ENCODE measurements at places on chromosomes 12 and 14. TPM values are rescaled to one million over a fixed set of nuclear protein-coding genes. Genes with fewer than 3 reads are reported as not detected.
A peak's percentile ranks its signal among the peaks of the same experiment; 100 is the strongest.

- no peak overlapping the region for H3K27ac ChIP-seq
- H3K4me3 ChIP-seq, result no peak overlapping the region
- DNase-seq, result no peak
- no peaks in the 10 kb centered on the region for H3K4me1 ChIP-seq
Observed at GRCh38 chr12:132367071-132367851, 37.9 kb upstream of the GALNT9 start.

APOF gene
- total RNA-seq, result not detected

DNA sequence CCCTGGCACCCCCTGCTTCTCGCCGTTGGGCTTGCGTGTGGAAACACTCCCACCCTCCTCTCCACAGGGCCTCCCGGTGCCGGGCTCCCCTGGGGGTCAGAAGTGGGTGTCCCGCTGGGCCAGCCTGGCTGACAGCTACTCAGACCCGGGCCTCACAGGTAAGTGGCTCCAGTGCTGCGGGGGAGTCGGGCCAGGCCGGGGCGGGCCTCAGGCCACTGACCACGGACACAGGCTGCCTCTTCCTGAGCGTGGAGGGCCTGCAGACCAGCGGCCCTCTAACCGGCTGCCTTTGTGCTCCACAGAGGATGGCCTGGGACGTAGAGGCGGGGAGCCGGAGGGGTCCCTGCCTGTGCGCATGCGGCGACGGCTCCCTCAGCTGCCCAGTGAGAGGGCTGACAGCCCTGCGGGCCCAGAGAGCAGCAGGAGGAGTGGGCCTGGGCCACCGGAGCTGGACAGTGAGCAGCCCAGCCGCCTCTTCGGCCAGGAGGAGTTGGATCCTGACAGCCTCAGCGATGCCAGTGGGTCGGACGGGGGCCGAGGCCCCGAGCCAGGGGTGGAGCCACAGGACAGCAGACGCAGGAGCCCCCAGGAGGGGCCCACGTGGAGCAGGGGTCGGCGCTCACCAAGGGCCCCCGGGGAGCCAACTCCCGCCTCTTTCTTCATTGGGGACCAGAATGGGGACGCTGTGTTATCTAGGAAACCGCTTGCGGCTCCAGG lies 21.1 kb downstream of the CEP170B start:
- no peak overlapping the region for H3K27ac ChIP-seq
- H3K27me3 ChIP-seq, result no peaks in the 10 kb centered on the region
- no peaks in the 10 kb centered on the region for H3K4me1 ChIP-seq
- peak; percentile 52 for DNase-seq
- H3K4me3 ChIP-seq, result no peak overlapping the region

OLR1 gene
- 34.3 TPM for total RNA-seq

DNA sequence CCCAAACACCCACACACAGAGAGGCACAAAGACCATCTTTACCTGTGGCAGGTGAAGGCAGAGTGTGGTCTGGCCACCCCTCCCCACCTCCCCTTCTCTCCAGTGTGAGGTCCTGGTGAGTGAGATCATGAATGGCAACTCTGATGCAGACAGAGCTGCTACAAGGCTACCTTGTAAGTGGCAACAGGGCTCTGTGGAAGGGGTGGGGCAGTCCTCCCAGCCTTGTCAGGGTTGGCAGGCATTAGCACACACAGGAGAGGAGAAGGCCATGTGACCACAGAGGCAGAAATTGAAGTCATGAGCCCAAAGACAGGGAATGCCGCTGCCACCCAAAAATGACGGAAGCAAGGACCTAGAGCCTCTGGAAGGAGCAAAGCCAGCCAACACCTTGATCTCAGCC lies 30.7 kb downstream of the VWF start:
- H3K4me3 ChIP-seq, result no peak overlapping the region
- H3K27me3 ChIP-seq, result no peaks in the 10 kb centered on the region
- no peak for DNase-seq
- no peak overlapping the region for H3K27ac ChIP-seq
- H3K36me3 ChIP-seq, result no peaks in the 10 kb centered on the region

DNA sequence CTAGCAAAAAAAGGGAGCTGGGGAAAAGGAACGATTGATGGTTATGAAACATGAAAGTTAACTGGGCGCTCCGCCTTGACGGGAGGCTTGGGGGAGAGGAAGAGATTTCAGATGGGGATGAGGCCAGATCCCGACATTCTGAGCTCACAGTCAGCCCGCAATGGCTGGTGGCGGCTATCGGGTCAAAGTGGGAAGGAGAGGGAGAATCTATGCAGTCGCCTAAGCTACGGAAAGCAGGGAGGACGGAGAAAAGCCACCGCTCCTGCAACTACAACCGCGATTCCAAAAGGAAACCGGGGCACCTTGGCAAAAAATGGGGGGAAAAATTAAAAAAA lies 502 bp downstream of the MPHOSPH9 start:
- peaks cover 3% of the 10 kb centered on the region for H3K4me1 ChIP-seq
- H3K36me3 ChIP-seq, result no peaks in the 10 kb centered on the region
- H3K4me3 ChIP-seq, result peak overlapping the region; percentile 82
- no peaks in the 10 kb centered on the region for H3K27me3 ChIP-seq
- peak overlapping the region; percentile 76 for H3K27ac ChIP-seq

GRCh38 chr12:50916292-50916691 lies 36.1 kb upstream of the HIGD1C start:
- no peaks in the 10 kb centered on the region for H3K27me3 ChIP-seq
- no peak overlapping the region for H3K4me3 ChIP-seq
- no peaks in the 10 kb centered on the region for H3K4me1 ChIP-seq
- no peak for DNase-seq

DNA sequence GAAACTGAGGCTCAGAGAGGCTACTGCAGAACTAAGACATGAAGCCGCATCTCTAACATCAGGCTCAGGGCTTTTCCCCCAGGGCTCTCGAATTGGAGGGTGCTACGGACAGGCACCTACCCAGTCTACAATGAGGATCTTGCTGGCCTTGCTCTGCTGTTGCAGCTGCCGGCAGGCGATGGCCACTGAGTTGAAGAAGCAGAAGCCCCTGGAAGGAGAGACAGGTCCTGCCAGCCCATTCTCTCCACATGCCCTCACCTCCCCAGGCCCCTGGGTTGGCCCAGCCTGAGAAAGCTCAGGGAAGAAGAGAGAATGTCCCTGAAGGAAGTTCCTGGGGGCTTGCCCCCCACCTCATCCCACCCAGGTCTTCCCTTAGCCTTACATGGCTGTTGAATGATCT lies 16.1 kb downstream of the SLC48A1 start:
- DNase-seq, result no peak
- H3K4me1 ChIP-seq, result no peaks in the 10 kb centered on the region
- H3K36me3 ChIP-seq, result peaks cover 36% of the 10 kb centered on the region
- H3K4me3 ChIP-seq, result no peak overlapping the region
- H3K27ac ChIP-seq, result no peak overlapping the region

DNA sequence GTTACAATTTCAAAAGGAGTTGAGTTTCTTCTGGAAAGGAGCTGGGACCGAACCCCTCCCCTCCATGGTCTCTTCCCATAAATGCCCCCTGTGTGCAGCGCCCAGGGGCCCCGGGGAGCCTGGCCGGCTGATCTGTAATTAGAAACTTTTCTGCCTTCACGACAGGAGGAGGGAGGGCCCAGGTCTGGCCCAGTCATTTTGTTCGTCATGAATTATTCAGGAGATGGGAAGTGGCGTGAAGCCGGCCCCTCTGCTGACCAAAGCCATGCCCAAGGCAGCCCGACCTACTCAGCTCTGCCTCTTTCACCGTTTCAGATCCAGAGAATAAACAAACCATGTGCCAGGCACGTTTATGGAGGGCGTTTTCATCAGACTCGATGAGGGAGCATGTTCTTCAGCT lies 33.3 kb upstream of the MSI1 start:
- H3K27ac ChIP-seq, result no peak overlapping the region
- DNase-seq, result no peak
- no peaks in the 10 kb centered on the region for H3K27me3 ChIP-seq
- H3K4me1 ChIP-seq, result no peaks in the 10 kb centered on the region
- no peak overlapping the region for H3K4me3 ChIP-seq

- no peak overlapping the region for H3K4me3 ChIP-seq
- H3K4me1 ChIP-seq, result no peaks in the 10 kb centered on the region
- no peak for DNase-seq
Observed at GRCh38 chr12:130163461-130164215, 1.4 kb downstream of the FZD10 start.

- H3K36me3 ChIP-seq, result no peaks in the 10 kb centered on the region
- no peaks in the 10 kb centered on the region for H3K27me3 ChIP-seq
- no peak overlapping the region for H3K4me3 ChIP-seq
- H3K27ac ChIP-seq, result no peak overlapping the region
Observed at GRCh38 chr12:89517720-89518119, 6.9 kb downstream of the GALNT4 start.

DNA sequence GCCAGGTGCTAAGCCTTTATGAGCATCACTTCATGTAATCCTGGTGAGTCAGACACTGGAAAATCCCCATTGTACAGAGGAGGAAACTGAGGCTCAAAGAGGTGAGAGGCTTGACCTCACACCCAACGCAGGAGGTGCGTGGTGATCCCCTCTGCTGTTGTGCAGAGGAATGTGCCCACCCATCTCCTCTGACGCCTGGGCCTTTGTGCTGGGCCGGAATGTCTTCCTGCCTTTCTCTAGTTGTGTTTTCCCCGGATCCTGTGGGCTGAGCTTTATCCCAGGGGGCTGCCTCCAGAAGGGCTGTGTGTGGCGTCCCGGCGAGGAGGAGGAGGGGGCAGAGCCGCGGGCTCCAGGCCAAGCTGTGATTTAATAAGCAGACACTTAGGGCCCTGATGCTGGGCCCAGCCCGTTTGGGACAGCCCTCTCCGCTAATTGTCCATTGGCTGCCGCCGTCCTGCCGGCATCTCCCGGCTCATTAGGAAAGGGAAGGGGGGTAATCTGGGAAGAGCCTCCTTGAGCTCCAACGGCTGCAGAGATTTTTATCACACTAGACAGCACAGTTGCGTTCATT lies 653.6 kb downstream of the MED13L start:
- H3K27me3 ChIP-seq, result no peaks in the 10 kb centered on the region
- H3K27ac ChIP-seq, result no peak overlapping the region
- H3K4me3 ChIP-seq, result no peak overlapping the region
- H3K36me3 ChIP-seq, result no peaks in the 10 kb centered on the region
- H3K4me1 ChIP-seq, result no peaks in the 10 kb centered on the region
- no peak for DNase-seq

- H3K4me1 ChIP-seq, result no peaks in the 10 kb centered on the region
- no peaks in the 10 kb centered on the region for H3K36me3 ChIP-seq
- H3K27ac ChIP-seq, result peak overlapping the region; percentile 95
- DNase-seq, result no peak
- no peaks in the 10 kb centered on the region for H3K27me3 ChIP-seq
Observed at GRCh38 chr12:64450711-64451486, 1.0 kb upstream of the TBK1 start.

ARL6IP4 gene
- 112 TPM for total RNA-seq

DNA sequence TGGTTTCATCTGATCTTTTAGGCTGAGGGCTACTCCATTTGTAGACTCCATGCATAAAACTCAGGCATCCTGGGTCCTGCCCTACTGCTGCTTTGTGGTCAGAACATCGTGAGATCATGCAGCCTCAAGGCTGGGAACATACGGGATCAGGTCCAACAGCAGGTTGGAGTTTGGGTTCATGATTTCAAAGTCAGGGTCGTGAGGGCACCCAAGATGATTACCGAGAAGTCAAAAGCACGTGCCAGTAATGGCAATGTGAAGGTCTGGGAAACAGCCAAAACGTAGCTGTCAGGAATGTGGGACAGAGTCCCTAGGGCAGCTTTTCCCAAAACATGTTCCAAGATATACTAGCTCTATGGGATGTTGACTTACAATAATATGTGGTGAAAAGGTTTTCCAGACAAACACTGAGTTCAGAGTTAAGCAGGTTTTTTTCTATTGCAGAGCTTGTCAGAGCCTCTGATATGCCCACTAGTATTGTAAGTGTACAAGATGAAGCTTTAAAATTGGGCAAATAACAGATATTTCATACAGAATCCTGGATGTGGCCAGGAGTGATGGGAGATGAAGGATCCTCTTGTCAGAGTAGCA lies 130.3 kb upstream of the DNM1L start:
- H3K4me1 ChIP-seq, result peaks cover 9% of the 10 kb centered on the region
- H3K36me3 ChIP-seq, result no peaks in the 10 kb centered on the region
- H3K27me3 ChIP-seq, result no peaks in the 10 kb centered on the region

NUMB gene
- 38.0 TPM for total RNA-seq

DNA sequence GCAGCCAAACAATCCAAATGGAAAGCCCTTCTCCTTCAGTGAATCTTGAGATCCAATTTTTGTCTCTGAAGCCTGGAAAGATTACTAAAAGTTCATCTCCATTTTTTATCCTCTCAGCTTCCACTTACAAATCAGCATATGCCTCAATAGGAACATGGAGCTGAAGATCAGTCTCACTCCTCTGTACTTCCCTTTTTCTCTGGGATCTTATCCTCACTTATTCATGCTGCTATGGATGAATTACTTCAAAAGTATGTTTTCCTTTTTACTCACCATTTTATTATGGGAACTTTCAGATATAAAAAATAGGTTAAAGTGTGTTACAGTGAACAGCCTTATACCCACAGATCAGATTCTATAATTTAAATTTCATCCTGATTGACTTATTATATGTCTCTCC lies 14.4 kb upstream of the NTF3 start:
- H3K27me3 ChIP-seq, result no peaks in the 10 kb centered on the region
- no peak overlapping the region for H3K4me3 ChIP-seq
- H3K36me3 ChIP-seq, result no peaks in the 10 kb centered on the region
- H3K4me1 ChIP-seq, result no peaks in the 10 kb centered on the region
- no peak overlapping the region for H3K27ac ChIP-seq
- DNase-seq, result no peak

GRCh38 chr12:46167412-46167811 lies 101.4 kb downstream of the SLC38A1 start:
- no peaks in the 10 kb centered on the region for H3K4me1 ChIP-seq
- H3K27ac ChIP-seq, result no peak overlapping the region
- no peaks in the 10 kb centered on the region for H3K36me3 ChIP-seq
- no peak overlapping the region for H3K4me3 ChIP-seq
- DNase-seq, result no peak
- H3K27me3 ChIP-seq, result no peaks in the 10 kb centered on the region

- H3K27ac ChIP-seq, result peak overlapping the region; percentile 90
- no peaks in the 10 kb centered on the region for H3K36me3 ChIP-seq
- no peaks in the 10 kb centered on the region for H3K27me3 ChIP-seq
- H3K4me3 ChIP-seq, result no peak overlapping the region
- peaks cover 76% of the 10 kb centered on the region for H3K4me1 ChIP-seq
Observed at GRCh38 chr12:120228291-120229070, 27.6 kb upstream of the RPLP0 start.

A2M gene
- total RNA-seq, result 75.0 TPM

LBHD2 gene
- not detected for total RNA-seq

- peaks cover 11% of the 10 kb centered on the region for H3K4me1 ChIP-seq
- no peak for DNase-seq
- no peaks in the 10 kb centered on the region for H3K36me3 ChIP-seq
- H3K27ac ChIP-seq, result no peak overlapping the region
Observed at GRCh38 chr12:24906141-24906540, 42.8 kb downstream of the BCAT1 start.

GRCh38 chr12:550473-551260 lies 90.9 kb downstream of the B4GALNT3 start:
- H3K4me3 ChIP-seq, result no peak overlapping the region
- no peaks in the 10 kb centered on the region for H3K27me3 ChIP-seq
- no peaks in the 10 kb centered on the region for H3K36me3 ChIP-seq
- DNase-seq, result no peak
- H3K4me1 ChIP-seq, result no peaks in the 10 kb centered on the region

DIO3 gene
- 0.14 TPM for total RNA-seq

Data from pancreas (tissue), 10 donors.